ENCODE measurements at places on chromosomes 5 and 9. TPM values are rescaled to one million over a fixed set of nuclear protein-coding genes. Genes with fewer than 3 reads are reported as not detected.

- DNase-seq: no peak
These were observed 36.6 kb downstream of the FAM240B start for GRCh38 chr9:38683336-38683735.

DNA sequence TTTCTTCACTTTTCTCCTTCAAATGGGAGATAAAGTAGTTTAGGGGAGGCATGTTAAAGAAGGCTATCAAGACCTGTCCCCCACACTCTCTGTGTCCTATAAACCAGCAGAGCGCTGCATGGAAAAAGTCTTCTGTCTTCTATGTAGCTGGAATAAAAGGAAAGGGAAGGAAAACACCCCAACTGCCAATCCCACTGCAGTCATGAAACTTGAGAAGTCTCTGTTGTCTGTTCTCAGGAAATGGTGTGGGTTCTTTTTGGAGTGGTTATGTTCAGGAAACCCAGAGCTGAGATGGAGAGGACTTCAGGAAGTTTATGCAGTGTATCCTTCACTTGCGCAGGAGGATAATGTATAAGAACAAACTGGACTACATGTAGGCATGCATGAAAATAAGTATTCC is 274.3 kb downstream of the GAS1 start:
- no peak for DNase-seq

- no peak for DNase-seq
These were observed 19.9 kb downstream of the MACROH2A1 start for GRCh38 chr5:135379046-135379654.

GRCh38 chr9:138049779-138050471 is 172.3 kb downstream of the CACNA1B start:
- no peak for DNase-seq

GRCh38 chr5:74179179-74179578 is 461.3 kb downstream of the ENC1 start:
- peak; percentile 73 for DNase-seq

GRCh38 chr5:16909464-16909863 is 26.6 kb downstream of the MYO10 start:
- DNase-seq: no peak

DNA sequence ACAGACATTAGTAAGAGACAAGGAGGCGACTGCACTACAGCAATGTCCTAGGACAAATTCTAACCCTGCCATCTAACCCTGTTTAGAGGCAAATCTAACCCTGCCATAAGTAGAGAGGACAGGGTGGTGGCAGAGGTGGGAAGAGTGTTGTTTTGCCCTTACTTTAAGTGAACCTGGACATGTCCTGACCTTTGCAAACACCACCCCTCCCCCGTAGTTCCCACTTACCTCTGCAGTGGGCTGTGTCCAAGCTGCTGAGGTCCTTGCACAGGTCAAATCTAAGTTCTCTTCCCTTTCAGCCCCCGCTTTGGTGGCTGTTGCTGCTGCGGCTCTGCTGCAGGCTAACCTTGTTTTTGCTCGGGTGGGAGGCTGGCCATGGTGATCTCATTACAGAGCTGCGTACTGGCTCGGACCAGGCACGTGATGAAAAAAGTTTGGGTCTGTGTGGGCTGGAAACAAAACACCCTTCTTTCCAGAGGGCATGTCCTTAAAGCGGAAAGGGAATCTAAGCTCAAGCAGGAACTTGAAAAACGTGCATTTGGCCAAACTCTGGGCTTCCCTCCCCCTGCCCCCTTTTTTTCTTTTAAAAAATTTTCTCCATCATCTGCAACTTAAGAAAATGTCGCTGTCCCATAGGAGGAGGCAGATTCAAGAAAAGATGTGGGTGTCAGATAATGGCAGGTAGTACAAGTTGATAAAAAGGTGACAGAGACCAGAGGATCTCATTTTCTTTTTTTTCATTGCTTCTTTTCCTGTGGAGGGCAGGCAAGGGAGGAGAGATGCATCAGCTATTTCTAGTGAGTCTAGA is at the start of gene FAXDC2:
Gene FAXDC2, minus strand, starts transcription at position 349 of the 808 bp plus-strand sequence. CDS start 12,425 bp downstream, outside the sequence.
- peak; percentile 92 for DNase-seq

- DNase-seq: no peak
These were observed 42.9 kb downstream of the GLRX start for GRCh38 chr5:95779611-95780010.

GRCh38 chr5:58683567-58683966 is 100.7 kb downstream of the RAB3C start:
- no peak for DNase-seq

Gene ADAMTS13
- polyA plus RNA-seq: 8.1 TPM

Gene SLC4A9
- polyA plus RNA-seq: not detected

Gene OTP
- 0.05 TPM for polyA plus RNA-seq

Gene LHX3
- polyA plus RNA-seq: not detected
